Fibroblast of the aortic adventitia (primary cell): ENCODE measurements at places on chromosomes 7 and 10. TPM values are rescaled to one million over a fixed set of nuclear protein-coding genes. Genes with fewer than 3 reads are reported as not detected.
A peak's percentile ranks its signal among the peaks of the same experiment; 100 is the strongest.

DNA sequence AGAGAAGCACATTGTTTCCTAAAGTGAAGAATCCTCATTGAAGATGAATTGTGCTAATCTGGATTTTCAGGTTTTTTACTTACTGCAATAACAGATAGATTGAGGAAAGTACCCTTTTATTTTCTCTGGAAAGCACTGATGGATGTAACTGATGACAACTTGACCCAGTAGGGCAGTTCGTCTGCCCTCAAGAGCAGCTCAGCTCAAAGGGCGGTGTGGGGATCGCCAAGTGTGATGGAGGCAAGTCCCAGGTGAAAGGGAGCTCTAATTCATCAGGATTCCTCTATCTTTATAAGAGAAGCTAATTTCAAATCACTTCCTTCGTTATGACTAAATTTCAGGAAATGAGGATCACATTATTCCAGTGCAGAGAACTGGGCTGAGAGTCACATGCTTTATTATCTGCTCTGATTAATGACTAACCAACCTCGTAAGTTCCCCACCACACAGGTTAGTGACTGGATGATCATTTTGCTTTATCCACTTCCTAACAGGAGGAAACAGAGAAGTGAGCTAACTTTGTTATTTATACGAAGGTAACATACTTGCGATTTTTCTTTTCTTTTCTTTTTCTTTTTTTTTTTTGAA is 98.8 kb downstream of the PFKFB3 start:
- DNase-seq = no peak

GRCh38 chr7:47292832-47293309 is 289.0 kb downstream of the TNS3 start:
- DNase-seq = peak; percentile 49

DNA sequence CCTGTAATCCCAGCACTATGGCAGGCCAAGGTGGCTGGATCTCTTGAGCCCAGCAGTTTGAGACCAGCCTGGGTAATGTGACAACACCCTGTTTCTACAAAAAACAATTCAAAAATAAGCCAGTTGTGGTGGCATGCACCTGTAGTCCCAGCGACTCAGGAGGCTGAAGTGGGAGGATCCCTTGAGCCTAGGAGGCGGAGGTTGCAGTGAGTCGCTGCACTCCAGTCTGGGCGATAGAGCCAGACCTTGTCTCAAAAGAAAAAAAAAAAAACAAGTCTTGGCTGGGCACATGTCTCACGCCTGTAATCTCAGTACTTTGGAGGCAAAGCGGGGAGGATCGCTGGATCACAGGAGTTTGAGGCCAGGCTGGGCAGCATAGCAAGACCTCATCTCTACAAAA is 74.6 kb upstream of the PDSS1 start:
- no peak for DNase-seq

DNA sequence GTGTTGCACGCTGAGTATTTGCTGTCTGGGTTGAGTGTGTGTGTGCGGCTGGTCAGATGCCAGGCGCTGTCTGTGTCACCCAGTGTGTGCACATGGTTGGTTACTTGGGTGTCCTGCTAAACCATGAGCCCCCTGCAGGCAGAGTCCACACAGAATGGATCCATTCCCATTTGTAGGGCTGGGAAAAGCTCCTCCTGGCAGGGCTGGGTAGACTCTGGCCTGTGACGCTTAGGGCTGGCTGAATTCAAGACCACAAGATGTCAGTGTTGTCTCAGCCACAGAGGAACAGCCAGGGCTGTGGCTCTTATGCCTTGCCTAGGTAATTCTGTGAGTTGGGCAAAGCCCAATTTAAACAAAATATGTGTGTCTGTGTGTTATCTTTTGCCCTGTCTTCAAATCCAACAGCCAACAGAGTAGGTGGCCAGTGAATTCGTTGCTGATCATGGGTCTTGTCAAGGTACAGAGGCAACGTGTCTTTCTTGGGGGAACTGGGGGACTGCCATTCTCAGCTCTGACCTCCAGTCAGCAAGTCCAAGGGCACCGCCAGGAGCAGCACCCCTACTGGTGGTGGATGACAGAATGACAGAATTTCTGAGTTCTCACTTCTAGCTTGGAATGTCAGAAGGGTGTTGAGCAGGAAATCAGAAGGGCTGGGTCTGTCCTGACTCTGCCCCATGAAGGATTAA is 285.1 kb downstream of the CCSER2 start:
- DNase-seq = peak; percentile 2

GRCh38 chr10:84184517-84184916 is 9.8 kb upstream of the CDHR1 start:
- no peak for DNase-seq

- no peak for DNase-seq
Observed at GRCh38 chr7:100632951-100633717, 8.2 kb downstream of the TFR2 start.

The MXI1 gene
- total RNA-seq = 20.3 and 32.7 TPM in 2 replicates

The SHLD2 gene
- total RNA-seq = 19.8 and 45.7 TPM in 2 replicates

DNA sequence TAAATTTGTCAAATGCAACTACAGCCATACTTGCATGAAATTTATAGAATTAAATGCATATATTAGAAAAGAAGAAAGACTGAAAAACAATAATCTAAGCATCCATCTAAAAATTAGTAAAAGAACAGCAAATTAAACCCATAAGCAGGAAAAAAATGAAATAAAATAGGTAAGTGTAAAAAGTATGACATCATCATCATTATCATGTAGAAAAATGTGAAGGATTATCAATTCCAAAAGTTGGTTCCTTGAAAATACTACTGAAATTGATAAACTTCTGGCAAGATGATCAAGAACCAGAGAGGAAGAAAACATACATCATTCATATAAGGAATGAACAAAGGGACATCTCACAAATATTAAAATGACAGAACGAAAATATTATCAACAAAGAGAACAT is 19.6 kb upstream of the HECW1 start:
- DNase-seq = no peak

The CYP2C19 gene
- total RNA-seq = not detected in 2 replicates

DNA sequence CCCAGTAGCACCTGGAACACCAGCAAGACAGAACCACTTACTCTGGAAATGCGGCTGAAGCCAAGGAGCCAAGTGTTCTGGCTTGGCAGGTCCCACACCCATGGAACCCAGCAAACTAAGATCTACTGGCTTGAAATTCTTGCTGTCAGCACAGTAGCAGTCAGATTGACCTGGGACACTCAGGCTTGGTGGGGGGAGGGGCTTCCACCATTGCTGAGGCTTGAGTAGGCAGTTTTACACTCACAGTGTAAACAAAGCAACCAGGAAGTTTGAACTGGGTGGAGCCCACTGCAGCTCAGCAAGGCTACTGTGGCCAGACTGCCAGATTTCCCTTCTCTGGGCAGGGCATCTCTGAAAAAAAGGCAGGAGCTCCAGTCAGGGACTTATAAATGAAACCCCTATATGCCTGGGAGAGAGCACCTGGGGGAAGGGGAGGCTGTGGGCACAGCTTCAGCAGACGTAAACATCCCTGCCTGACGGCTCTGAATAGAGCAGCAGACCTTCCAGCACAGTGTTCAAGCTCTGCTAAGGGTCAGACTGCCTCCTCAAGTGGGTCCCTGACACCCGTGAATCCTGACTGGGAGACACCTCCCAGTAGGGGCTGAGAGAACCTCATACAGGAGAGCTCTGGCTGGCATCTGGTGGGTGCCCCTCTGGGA is 121.2 kb downstream of the MTERF1 start:
- peak; percentile 32 for DNase-seq

The CTTNBP2 gene
- 3.9 and 11.9 TPM in 2 replicates for total RNA-seq

DNA sequence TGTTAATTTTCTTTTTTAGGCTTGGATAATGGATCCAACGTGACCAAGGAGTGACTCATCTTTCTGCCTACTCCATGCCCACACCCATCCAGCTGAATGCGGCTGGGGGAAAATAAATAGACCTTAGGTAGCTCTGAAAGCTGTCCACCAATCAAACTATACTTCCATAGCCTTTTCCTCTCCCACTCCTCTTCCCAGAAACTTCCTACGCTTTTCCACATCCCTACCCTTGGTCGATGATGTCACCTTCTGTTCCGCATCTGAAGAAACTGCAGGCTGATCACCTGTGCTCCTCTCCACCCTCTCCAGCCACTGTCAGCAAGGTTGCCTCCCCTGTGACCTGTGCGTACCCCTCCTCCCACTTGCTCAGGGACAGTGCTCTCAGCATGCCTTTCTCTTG is 359.8 kb upstream of the KLF6 start:
- peak; percentile 11 for DNase-seq

DNA sequence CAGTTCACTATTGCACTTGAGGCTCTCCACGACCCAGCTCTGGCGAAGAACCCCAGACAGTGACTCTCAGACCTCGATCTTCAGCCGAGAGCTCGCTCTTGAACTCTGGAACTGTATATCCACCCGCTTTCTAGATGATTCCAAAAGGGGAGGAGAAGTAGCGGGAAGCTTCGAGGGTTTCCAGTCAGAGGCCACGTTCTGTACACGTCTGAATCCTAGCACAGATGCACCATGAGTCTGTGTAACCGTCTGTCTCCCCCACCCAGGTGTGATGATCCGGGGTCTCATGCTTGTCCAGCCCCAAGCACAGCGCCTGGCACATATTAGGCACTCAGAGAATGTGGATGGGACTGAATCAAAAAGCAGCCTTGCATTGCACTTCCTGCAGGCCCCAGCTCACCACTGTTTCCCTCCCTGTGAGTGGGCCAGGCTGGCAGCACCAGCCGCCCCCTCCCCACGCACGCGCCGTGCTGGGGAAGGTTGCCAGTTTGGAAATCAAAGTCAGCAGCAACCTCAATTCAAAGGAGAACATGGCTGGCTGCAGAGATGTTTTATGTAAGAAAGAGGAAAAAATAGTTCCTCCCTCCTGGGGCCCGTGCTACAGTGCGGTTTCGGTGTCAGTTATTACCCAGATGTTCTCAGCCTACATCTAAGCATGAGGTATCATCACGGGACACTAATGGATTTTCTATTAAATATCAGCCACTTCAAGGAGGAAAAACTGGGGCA is 5.7 kb downstream of the GRID2IP start:
- DNase-seq = no peak

- no peak for DNase-seq
Observed at GRCh38 chr7:148253629-148254028, 336.9 kb upstream of the C7orf33 start.

The MKI67 gene
- total RNA-seq = 1.6 and 38.7 TPM in 2 replicates

DNA sequence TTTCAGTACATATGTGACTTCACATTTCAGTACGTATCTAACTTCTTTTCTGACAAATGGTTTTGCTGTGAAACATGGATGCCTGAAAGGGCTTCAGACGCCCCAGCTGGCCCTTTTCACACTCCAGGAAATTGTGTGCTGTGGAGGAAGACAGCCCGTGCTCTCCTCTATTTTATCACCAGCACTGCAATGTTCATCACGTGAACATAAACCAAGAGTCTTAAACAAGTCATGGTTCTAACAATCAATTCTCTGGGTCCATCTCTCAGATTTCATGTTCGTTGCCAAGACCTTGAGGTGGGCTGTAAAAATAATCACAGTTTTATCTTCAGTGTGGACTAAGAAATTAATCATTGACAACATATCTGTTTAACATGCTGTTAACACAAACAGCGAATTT is 141.2 kb downstream of the WDR37 start:
- DNase-seq = no peak

DNA sequence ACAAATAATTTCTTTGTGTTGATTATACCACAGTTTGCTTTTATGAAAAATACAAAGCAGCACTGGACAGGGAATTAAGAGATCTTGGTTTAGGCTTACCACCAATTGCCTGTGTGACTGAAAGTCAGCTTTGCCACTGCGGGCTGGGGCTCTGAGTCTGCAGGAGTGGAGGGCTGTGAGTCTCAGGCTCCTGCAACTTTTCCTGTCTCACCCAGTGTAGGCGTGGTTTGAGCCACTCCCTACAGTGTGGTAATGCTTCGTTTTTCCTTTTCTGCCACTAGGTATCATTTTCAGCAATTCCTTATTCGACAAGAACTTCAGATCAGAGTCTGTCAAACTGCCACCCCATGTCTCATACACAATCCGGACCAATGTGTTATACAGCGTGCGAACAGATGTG is 180.6 kb downstream of the ABCA13 start:
- DNase-seq = no peak

- peak; percentile 83 for DNase-seq
Observed at GRCh38 chr10:18158773-18159265, 18.6 kb downstream of the CACNB2 start.

The CYP3A5 gene
- total RNA-seq = 1.1 and 2.9 TPM in 2 replicates

DNA sequence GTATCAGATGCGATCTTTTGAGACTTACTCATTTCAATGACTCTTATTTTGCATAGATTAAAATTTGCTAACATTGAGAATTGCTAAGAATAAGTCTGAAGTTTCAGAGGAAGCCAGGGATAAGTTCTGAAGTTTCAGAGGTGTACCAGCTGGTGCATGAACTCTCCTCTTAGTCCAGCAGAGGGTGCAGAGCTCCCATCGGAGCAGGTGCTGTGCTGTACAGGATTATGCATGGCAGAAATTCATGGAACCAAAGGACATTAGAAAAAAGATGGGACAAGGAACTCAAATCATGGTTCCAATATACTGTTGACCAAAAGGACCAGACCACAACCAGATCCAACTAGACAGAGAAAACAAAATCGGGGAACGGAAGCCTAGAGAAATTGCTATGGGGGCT is 41.9 kb downstream of the MGAM2 start:
- no peak for DNase-seq

- no peak for DNase-seq
Observed at GRCh38 chr7:135392701-135393100, 117.2 kb downstream of the CNOT4 start.

The KCNH2 gene
- total RNA-seq = not detected in 2 replicates

The NAT16 gene
- total RNA-seq = not detected in 2 replicates

The ZKSCAN5 gene
- total RNA-seq = 9.1 and 11.8 TPM in 2 replicates

GRCh38 chr10:803041-803741 is 113.7 kb upstream of the DIP2C start:
- DNase-seq = no peak

DNA sequence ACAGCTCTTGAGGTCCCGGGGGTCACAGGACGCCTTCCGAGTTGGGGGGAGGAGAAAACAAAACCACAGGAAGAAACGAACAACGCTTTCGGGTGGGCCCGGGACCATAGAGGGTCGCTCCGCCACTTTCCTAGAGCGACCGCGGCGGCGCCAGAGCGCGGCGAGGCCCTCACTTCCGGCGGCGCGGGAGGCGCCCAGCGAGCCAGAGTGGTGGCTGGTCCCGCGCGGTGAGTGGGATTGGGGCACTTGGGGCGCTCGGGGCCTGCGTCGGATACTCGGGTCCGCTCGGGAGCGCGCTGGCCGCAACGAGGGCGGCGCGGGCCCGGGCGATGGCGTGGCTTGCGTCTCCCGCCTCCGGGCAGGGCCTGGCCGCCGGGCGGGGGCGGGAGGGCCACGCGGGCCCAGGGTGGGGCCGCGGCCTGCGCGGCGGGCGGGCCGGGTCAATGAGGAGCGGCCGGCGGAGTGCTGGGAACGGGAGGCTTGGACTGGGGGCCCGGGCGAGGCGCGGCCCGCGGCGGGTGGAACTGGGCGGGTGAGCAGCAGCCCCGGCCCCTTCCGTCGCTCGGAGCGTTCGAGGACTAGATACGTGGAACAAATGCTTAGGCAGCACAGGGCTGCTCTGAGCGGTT is at the start of gene ZNF22:
Gene ZNF22 (plus strand): TSS at position 172 of the 629 bp plus-strand sequence. CDS start 2,446 bp downstream, outside the sequence.
- DNase-seq = peak; percentile 59

The PVRIG gene
- not detected in 2 replicates for total RNA-seq
